AG04450 (cell line): ENCODE measurements at places on chromosomes 4 and X.
A peak's percentile ranks its signal among the peaks of the same experiment; 100 is the strongest.

GRCh38 chr4:27917381-27917780 is 1056.7 kb downstream of the STIM2 start:
- no peak for DNase-seq

DNA sequence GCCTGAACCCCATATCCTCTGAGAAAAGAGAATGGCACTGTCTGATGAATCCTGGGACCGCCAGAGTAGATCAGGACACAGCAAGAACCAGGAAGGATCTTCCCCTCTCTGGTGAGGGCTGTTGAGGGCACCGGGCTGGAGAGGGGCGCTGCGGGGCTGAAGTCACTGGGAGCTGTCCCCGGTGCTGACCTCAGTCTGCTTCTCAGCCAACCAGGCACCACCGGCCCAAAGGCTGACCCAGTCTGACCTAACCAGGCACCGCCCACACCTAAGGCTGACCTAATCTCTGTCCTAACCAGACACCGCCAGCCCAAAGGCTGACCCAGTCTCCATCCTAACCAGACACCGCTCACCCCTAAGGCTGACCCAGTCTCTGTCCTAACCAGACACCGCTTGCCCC is 82.8 kb downstream of the CPZ start:
- no peak for DNase-seq

- DNase-seq = no peak
These were observed 32.2 kb upstream of the XPNPEP2 start for GRCh38 chrX:129706400-129707072.

- DNase-seq = no peak
These were observed 4.5 kb downstream of the CYSLTR1 start for GRCh38 chrX:78322863-78323262.

DNA sequence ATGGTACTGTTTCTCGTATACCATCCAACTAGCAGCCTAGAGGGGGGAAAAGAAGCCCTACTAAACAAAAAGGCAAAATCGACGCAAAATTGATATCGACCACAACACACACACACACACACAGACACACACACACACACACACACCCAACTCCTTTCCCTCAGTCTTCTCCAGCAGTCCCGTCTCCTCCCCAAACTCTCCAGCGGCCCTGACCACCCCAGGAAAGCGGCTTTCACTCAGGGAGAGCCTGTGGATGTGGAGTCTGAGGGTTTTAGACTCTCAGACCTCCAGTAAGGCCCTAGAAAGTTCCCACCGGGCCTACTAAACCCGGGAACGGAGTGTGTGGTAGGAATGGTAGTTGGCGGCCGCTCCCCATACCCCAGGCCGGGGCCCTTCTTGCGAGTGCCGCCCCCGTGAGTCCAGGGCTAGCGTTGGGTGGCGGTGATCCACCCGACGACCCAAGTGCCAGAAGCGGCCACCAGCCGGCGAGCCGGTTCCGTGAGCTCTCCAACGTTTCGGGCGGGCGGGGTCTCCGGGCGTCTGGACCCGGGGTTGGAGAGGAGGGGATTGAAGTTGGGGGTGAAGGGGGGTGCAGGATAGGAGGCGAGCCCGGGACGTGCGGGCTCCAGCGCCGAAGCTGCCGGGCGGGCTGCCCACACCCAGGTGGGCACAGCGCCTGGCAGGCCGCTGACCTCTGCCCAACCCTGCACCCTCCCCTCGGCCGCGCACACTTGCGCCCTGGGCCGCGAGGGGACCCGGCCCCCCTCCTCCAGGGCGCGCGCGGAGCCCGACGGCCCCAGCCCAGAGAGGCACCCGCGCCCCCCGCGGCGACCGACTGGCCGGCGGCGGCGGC is 13.7 kb downstream of the ARX start:
- no peak for DNase-seq

GRCh38 chr4:16264798-16265197 is 38.5 kb upstream of the TAPT1 start:
- DNase-seq = no peak

DNA sequence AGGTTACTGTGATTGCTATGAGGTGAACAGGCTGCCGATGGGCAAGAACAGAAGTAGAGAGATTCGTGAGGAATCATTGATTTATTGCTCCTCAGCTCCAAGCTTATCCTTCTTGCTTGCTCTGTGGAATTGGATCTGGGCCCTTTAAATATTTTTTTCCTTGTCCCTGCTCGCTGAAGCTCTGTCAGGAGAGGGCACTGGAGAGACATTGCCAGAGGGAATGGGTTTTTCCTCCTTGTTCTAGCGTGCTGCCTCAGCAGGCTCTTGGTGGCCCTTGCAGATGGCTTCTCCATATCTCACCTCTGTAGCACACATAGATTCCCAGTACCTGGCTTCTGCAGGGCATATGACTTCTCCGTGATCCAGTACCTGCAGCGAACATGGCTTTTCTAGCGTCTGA is 67.4 kb downstream of the CNGA2 start:
- no peak for DNase-seq

GRCh38 chrX:17470136-17470535 is 95.1 kb downstream of the NHS start:
- peak; percentile 1 for DNase-seq

DNA sequence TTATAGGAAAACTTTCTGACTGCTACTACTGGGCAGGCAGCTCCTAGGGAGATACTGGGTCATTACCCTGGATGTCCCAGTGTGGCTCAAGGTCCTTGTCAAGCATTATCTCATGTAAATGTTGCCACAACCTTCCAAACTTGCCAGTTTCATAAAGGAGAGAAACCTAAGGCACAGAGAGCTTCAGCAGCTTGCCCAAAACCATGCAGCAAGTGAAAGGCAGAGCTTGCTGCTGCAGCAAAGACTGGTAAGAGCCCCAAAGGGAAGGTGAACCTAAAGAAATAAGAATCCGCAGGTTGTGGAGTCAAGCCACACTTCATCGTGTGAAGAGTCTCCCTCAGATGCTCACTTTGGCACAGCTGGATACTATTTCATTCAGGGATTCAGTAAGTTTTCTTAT is 2.3 kb downstream of the MPP1 start:
- DNase-seq = no peak

DNA sequence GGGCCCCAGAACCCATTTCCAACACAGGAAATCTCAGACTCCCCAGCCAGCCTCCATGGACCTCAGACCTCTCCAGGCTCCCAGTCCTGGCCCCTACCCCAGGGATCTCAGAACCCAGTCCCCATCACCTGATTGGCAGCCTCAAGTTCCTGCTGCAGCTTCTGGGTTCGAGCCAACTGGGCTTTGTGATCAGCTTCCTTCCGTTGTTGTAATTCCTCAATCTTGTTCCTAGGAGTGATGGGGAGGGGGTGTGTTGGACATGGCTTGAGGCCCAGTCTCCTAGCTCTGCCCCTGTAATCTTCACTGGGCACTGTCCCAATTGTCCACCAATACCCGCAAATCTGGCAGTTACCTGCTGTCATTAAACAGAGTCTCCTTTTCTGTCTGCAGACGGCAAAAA is 12.6 kb downstream of the GRIPAP1 start:
- no peak for DNase-seq
